ENCODE measurements at places on chromosomes 3 and 15.

GRCh38 chr3:106643684-106644161 lies 733.5 kb upstream of the CCDC54 start:
- no peak for DNase-seq

DNA sequence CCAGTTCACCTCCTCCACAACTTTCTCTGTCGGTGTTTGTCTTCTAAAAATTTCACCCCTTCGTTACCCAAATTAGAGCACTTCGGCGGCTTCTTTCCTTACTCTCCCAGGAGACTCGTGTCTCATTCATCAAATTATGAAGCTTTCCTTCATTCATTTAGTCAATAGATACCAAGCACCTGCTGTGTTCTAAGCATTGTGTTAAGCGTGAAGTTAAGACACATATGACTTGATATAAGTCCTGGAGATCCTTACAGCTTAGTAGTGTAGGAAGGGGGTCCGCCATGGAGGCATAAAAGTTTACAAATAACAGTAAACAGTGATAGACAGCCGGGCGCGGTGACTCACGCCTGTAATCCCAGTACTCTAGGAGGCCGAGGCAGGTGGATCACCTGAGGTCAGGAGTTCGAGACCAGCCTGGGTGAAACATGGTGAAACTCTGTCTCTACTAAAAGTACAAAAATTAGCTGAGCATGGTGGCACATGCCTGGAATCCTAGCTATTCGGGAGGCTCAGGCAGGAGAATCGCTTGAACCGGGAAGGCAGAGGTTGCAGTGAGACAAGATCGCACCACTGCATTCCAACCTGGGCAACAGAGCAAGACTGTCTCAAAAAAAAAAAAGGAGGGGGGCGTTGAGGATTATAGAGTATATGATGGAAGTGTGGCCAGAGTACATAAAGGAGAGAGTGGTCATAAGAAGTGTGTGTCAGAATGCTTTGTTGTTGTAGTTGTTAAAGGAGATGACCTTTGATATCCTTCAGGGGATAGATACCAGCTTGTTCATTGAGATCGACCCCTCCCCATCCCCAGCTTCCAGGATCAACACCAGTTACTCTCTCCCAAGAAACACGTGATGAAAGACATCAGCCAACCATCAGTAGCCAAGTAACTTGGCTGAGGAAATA lies 744 bp upstream of the CCDC32 start:
- DNase-seq: no peak

- no peak for DNase-seq
Observed at GRCh38 chr3:157514371-157514895, 11.2 kb upstream of the VEPH1 start.

DNA sequence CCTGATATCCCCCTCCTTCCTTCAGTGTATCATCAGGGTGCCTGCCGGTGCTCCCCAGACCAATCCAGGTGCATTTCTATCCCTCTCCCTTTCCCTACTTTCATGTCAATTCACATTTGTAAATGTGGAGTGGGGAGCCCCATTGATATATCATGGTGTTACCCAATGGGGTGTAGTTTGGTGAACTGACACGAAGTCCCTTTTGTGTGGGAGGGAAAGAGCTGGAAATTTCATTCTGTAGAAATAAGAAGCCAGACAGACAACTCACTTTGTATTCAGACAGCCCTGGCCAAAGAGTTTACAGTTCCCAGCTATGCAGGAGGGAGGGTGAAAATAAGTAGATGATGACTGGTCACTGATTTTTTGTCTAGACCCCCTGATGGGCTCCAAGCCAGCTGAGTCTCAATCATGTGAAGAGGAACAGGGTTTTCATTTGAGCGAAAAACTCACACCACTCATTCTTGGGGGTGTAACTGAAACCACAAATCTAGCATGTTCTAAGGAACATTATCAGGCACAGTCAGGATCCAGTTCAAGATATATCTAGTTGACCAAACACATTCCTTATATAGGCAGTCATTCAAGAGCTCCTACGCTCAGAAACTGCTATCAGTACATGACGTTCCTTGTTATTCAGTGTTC lies 58.9 kb downstream of the LMCD1 start:
- DNase-seq: no peak

DNA sequence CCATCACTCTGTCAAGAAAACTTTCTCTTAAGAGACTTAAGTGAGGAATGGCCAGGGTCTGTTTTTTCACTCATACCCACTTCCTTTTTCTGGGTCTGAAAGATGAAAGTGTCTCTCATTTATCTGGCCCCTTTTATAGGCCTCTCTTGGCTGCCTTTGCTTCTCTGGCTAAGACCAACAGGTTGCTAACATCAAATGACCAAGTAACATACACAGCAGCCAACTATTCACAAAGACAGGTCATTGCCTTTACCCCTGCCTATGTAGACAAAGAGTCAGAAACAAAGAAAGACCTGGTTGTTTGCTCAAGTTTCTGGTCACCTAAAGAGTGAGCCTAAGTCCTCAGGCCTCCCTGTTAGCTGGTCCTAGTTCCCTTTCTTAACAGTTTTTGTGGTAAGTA lies 24.0 kb upstream of the CSTA start:
- peak; percentile 15 for DNase-seq

DNA sequence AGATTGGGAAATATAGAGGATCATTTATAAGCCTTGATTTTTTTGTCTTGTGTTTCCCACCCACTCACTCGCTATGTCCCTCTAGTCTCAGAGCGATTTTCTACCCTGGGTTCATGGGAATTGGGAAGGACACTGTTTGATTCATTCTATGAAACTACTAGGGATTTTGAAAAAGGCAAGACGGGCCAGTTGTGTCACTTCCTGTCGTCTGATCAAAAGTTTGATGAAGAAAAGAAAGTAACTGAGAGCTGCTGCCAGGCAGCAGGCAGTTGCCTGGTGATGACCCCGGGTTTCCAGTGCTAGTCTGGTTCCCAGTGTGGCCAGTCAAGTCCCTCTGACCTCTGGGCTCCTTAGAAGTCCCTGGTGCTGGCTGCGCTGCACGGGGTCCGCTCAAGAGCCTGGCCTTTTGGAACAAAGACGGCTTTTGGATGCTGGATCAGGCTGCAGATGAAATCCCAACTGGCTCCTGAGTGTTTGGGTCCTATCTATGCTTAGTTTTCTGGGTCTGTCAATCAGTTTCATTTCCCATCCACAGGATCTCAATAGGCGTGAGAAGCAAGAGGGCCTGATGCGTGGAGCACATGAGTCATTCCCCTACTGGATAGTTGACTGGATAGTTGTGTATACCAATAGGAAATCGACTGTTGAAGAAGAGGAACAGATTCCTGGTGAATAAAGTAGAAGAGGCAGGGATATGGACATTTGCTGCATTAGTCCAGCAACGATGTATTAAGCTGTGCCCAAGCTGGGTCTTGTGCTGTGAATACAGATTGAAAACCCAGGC lies 89.7 kb downstream of the EEFSEC start:
- DNase-seq: no peak

DNA sequence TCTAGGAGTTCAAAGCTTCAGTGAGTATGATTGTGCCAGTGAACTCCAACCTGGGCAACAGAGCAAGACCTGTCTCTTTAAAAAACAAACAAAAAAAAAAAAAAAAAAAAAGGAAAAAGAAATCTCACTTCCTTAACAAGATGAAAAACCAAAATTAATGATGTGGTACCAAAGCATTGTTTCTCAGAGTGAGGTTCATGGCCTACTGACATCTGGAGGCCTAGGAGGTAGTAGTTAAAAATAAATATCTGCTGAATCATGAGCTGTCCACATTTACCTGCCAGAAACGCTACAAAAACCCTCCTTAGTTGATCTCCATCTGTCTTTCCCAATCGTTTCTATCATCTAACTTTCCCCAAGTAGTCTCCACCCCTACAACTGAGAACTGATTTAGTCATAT lies 51.2 kb downstream of the EPHA6 start:
- no peak for DNase-seq

GRCh38 chr3:169969174-169970095 lies 2.8 kb downstream of the SEC62 start:
- DNase-seq: no peak

GRCh38 chr3:64666171-64666588 lies 21.6 kb downstream of the ADAMTS9 start:
- no peak for DNase-seq

Measured in KBM-7 (cell line).